Fibroblast of the aortic adventitia (primary cell): ENCODE measurements at places on chromosomes 7 and 10.

DNA sequence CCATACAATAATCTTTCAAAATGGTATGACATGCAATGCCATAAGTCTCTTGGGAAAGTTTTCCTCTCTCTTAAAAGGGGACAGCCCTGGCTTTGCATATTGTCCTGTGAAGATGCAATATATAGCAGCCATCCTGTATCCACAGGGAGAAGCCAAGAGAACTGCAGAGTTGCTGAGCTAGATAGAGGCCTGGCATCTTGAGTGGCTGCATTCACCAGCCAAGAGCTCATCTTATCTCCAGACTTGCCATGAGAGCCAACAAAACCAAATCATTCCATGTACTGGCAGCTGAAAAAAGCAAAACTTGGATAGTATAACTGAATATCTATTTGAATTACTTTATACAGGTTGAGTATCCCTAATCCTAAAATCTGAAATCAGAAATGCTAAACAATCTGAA is 348.8 kb downstream of the CALN1 start:
- no peak for DNase-seq

DNA sequence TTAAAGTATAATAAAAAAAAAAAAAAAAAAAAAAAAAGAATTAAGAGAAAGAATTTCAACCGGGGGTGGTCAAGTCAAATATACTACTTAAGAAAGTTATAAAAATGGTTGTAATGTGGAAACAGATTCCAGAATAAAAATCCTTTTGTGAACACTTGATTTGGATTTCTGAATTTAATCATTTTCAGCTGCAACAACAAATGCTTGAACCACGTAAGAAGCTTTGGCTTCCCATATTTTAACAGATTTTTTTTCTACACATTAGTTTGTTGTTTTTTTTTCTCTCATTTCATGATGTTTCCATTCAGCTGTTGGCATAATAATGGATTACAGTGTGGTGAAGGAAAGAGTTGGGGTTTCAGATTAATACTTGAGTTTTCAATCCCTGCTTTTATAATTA is 137.3 kb upstream of the AGR3 start:
- no peak for DNase-seq

DNA sequence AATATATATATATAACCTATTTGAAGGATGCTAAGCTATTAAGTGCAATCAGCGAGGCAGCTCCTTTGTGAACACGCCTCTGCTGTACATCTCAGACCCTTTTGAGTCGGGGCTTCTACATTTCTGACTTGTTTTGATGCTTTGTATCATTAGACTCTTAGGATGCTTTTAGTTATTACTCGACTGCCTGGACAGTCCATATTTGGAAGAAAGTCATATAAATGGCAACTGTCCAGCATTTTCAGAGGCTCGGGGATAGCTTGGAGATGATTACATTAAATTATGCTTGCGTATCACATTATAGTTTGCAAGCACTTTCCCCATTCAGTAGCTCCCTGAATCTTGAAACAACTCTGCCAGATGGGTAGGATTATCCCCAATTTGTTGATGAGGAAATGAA is 257.9 kb downstream of the PTEN start:
- DNase-seq: no peak

DNA sequence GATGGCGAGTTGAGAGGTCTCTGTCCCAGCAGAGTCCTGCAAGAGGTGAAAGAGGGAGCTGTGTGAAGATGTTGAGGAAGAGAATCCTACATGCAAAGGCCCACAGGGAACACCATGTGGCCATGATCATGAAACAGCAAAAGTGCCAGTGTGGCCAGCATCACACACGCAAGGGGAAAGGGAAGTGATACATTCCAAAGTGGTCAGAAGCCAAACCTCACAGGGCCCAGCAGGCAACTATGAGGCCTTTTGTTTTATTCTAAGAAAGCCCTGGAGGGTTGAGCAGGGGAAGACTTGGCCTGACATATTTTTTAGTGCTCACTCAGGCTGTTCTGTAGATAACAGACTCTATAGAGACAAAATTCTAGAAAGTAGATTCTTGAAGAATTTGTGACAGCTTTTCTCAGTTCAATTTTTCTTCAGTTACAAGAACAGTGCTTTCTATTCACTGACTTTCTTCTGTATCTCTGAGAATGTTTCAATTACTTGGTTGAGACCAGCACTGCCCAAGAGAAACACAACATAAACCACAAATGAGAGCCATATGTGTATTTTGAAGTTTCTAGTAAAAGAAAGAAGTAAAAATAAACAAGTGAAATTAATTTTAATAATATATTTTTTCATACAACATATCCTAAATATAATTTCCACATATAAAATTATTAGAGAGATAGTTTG is 82.3 kb downstream of the HTR7 start:
- peak; percentile 80 for DNase-seq

DNA sequence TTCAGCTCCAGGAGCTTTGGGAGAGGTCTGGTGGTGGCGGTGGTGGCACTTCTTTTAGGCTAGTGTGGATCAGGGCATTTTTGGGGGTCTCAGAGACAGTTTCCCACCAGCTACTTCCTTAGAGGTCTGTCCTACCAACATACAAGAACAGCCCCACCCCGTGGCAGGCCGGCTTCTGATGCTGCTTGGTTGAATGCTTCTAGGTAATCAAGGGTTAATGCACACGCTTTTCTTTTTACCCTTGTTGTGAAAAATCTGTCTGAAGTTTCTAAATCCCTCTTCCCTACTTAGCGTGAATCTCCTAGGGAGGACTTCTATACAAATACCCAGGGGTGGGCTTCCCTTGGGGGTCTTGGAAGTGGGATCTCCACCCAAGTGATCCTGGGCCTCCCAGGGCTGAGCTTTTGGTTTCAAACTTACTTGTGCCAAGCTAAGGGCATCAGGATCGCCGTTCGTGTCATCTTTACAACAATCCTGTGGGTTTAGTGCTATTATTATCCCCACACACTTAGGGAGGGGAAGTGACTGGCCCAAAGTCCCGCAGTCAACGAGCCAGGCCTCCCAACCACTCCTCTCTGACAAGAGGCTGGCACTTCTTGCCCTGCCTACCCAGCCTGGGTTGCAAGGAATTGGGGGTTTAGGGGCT is 1.7 kb downstream of the SH2B2 start:
- DNase-seq: no peak

- peak; percentile 42 for DNase-seq
Observed at GRCh38 chr10:91745090-91745831, 53.0 kb upstream of the TNKS2 start.

- no peak for DNase-seq
Observed at GRCh38 chr7:73707045-73707631, 12.3 kb downstream of the STX1A start.

GRCh38 chr10:34139559-34139958 is 675.5 kb downstream of the PARD3 start:
- no peak for DNase-seq

- no peak for DNase-seq
Observed at GRCh38 chr10:50796693-50797092, 57.0 kb downstream of the ASAH2B start.

DNA sequence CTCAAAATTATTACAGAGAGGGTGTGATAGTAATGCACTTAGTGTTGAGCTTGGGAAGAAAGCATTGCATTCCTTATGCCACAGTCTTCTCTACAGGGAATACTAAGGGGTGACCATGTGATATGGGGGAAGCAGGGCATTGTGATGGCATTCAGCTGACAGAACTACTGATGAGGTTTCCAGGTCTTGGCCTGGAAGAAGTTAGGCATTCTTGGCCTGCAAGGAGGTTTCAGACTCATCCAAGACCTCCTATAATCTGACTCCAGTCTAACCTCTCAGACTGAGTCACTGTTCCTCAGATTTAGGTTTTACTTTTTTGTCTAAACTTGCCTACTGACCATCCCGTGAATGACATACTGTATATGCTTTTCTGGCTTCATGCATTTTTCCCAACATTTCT is 7.9 kb downstream of the STMP1 start:
- DNase-seq: peak; percentile 84
